Neural progenitor cell (in vitro differentiated cells): ENCODE measurements at places on chromosomes 1 and 21. TPM values are rescaled to one million over a fixed set of nuclear protein-coding genes. Genes with fewer than 3 reads are reported as not detected.

Gene C8A
- not detected in 2 replicates for total RNA-seq

GRCh38 chr1:221939607-221940006 lies 197.7 kb upstream of the DUSP10 start:
- no peak for DNase-seq

Gene ZFP69B
- 11.0 and 17.1 TPM in 2 replicates for total RNA-seq

- no peak for DNase-seq
These were observed 40.0 kb upstream of the CITED4 start for GRCh38 chr1:40901886-40902852.

DNA sequence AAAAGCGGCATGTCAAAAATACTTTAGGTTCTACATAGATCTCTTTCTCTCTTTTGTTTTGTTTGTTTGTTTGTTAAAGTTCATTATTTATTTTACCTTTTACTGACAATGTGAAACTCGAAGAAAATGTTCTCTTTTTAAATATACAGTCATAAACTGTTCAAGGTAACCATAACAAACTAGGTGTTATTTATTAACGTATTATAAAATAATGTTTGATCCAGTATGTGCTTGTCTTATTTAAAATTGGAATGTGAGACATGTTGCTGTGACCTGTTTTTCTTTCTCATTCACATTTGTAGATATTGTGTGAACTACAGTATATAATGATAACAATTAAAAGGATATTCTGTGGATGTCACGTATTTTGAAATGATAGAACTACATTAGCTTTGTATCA lies 5.9 kb upstream of the LEPR start:
- no peak for DNase-seq

Gene CFHR2
- not detected in 2 replicates for total RNA-seq

- DNase-seq = no peak
These were observed 1.9 kb upstream of the CSRP1 start for GRCh38 chr1:201508809-201509208.

GRCh38 chr1:157170677-157171515 lies 32.7 kb upstream of the ETV3 start:
- DNase-seq = peak; percentile 73

Gene HDGF
- total RNA-seq = 246 and 366 TPM in 2 replicates

Gene TRPM2
- total RNA-seq = 0.28 TPM in 1 of 2 replicates, not detected in the other

DNA sequence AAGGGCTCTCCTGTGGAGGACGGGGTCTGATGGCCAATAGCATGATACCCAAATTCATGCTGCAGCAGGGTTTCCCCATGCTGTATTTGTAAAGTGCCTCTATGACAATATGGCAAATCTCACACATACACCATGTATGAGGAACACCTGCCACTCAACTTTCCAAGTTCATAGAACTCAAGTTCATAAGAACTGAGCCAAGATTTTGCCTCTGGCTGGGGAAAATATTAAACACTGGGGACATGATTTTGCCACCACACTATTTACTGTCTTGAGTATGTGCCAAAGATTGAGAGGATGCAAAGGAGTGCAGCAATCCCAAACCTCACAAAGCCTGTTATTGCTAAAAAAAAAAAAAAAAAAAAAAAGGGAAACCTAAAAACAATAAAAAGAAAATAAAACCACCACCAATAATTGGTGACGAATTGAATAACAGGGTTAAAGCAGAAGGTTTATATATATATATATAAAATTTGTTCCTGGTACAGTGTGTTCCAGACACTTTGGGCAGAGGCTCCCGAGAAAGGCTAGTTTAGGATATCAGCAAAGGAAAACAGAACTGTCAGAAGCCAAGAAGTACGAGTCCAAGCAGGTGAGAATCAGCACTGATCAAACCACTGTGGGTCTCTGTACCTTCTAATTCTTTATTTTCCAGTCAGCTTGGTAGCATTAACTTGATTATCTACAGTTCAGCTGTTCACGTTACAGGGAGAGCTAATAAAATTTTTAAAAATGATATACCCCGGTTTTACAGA lies 24.3 kb downstream of the ZBTB21 start:
- DNase-seq = no peak

DNA sequence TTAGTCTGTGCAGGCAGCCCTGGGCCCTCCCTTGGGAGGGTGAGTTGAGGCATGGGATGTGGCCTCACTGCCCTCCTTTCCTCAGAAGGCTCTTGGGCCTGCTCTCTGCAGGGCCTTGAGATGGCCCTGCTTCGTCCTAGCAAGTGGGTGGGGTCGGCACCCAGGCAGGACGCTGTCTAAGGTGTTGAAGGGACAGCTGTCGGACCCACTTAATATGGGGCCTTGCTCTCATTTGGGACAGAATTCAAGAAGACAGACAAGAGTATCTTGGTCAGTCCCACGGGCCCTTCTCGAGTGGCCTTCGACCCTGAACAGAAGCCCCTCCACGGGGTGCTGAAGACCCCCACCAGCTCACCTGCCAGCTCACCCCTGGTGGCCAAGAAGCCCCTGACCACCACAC lies 26.0 kb upstream of the PDXK start:
- DNase-seq = no peak

- DNase-seq = no peak
These were observed 37.0 kb downstream of the MIA3 start for GRCh38 chr1:222654849-222655248.

GRCh38 chr1:45170151-45170742 lies 36.2 kb downstream of the ZSWIM5 start:
- DNase-seq = no peak

DNA sequence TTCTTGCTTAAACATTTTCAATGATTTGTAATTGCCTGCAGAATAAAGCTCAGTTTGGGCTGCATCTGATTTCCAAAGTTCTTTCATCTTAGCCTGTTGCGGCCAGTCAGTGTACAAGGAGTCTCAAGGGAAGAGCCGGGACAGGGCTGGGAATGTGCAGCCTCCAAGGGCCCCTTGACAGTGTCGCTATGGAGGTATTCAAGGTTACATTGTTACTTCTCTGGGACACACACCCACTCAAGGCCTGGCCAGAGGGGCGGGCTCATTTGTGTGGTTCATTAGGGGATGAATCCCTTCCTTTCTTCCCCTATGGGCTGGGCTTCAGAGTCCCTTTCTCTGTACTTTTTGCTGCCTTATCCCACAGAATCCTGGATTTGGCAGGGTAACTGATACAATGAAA lies 107.6 kb upstream of the CSF3R start:
- peak; percentile 41 for DNase-seq

Gene SMYD3
- total RNA-seq = 40.5 and 43.2 TPM in 2 replicates

- DNase-seq = no peak
These were observed 186.9 kb downstream of the RRAGC start for GRCh38 chr1:38672692-38673091.

DNA sequence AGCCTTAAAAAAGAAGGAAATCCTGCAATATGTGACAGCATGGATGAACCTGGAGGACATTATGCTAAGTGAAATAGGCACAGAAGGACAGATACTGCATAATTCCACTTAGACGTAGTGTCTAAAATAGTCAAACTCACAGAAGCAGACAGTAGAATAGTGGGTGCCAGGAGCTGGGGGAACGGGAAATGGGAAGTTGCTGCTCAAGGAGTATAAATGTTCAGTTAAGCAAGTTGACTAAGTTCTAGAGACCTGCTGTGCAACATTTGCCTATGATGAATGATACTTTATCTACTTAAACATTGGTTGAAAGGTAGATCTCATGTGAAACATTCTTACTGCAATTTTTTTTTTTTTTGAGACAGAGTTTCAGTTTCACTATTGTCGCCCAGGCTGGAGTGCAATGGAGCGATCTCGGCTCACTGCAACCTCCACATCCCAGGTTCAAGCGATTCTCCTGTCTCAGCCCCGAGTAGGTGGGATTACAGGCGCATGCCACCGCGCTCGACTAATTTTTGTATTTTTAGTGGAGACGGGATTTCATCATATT lies 197.8 kb downstream of the HIVEP3 start:
- DNase-seq = no peak

GRCh38 chr1:20107796-20108195 lies 11.5 kb downstream of the PLA2G2D start:
- no peak for DNase-seq

DNA sequence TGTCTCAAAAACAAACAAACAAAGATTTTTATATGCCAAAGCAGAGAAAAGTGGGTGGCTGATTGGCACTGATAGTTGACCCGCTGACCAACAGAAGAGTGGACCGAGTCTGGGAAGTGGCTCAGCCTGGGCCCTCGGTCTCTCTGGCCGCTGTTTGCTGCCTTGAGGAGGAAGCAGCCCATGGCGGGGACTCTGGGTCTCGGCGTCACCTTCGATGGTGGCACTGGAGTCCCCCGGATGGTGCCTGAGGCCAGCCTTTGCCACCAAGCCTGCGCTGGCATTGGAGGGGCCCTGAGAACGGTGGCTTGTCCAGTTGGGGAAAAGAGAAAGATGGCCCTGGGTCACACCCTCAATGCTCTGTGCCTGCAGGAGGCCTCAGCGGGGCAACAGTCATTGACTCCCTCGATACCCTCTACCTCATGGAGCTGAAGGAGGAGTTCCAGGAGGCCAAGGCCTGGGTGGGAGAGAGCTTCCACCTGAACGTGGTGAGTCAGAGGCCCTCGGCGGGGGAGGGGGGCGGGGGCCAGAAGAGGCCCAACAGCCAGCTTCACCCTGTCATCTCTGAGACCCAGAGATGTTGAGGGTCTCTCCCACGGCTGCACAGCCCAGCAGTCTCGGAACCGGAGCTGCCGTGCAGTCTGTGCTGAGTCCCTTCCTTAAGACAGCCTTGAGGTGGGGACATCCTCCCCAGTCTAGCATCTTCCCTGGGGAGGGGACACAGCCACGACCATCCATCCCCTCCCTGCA lies 53.5 kb upstream of the SELENON start:
- no peak for DNase-seq

GRCh38 chr1:11615090-11615489 lies 39.1 kb downstream of the FBXO2 start:
- no peak for DNase-seq

DNA sequence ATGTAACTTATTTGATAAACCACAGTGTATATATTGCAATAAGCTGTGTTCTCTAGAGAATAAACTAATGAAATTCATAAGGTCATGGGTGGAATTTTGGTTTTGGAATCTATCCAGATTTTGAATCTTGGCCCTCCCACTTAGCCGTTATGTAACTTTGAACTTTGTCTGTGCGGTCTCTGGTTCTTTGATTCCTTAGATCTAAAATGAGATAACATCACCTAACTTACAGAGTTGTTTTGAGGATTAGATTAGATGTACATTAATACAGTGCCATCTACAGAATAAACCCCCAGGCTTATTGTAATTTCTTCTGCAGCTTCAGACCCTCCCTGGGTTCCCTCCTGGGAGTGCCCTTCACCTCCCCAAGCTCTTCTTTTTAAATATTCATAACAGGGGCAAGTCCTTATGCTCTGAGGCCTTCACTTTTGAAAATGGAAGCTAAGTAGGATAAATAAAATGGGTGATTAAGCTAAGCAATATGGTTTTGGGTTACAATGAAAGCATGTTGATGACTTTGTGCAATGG lies 124.3 kb downstream of the ATG4C start:
- DNase-seq = no peak

Gene ZMYND12
- total RNA-seq = 1.3 and 2.1 TPM in 2 replicates

Gene SPRR2F
- not detected in 2 replicates for total RNA-seq

Gene HMCN1
- total RNA-seq = 18.7 and 26.4 TPM in 2 replicates
